Stimulated activated CD8-positive, alpha-beta memory T cell treated with anti-CD3 and anti-CD28 coated beads, Interleukin-7, amount 100 ng/mL, for 4 hours (primary cell): ENCODE measurements at places on chromosomes 2 and 18.

- DNase-seq, result no peak
Observed at GRCh38 chr2:226063704-226064440, 664.4 kb downstream of the NYAP2 start.

GRCh38 chr2:152408254-152408653 is 73.3 kb downstream of the FMNL2 start:
- DNase-seq, result no peak

- DNase-seq, result no peak
Observed at GRCh38 chr2:109128616-109129355, at the start of gene SH3RF3. TSS of gene SH3RF3 (plus strand) at chr2:109129205.

- no peak for DNase-seq
Observed at GRCh38 chr2:191318729-191319078, 73.5 kb downstream of the MYO1B start.

DNA sequence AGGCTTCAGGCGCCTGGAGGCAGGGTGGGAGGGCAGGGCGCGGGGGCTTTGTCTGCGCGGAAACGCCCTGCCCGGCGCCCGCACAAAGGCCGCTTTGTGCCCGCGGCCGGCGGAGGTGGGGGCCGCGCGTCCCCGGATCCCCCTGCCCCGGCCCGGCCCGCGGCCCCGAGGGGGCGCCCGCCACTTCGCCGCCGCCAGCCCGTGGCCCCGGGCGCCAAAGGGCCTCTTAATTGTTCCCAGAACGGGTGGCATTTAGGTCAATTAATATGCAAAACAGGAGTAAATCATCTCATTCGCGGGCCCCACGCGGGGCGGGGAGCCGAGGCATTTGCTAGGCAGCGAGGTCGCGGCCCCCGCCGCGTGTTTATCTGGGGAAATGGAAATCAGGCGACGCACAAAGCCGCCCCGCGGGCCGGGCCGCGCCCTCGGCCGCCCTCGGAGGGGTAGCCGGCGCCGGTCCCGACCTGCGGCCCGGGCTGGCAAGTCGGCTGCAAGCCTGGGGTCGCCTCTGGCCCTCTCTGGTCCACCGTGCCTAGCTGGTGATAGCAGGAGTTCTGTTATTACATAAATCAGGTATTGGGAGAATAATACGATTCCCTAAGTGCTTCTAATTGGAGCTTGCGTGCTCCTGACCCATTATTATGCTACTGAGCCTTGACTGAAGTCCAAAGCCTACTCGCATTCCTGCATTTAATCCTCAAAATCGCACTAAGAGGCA is 148.2 kb upstream of the GLI2 start:
- DNase-seq, result no peak

DNA sequence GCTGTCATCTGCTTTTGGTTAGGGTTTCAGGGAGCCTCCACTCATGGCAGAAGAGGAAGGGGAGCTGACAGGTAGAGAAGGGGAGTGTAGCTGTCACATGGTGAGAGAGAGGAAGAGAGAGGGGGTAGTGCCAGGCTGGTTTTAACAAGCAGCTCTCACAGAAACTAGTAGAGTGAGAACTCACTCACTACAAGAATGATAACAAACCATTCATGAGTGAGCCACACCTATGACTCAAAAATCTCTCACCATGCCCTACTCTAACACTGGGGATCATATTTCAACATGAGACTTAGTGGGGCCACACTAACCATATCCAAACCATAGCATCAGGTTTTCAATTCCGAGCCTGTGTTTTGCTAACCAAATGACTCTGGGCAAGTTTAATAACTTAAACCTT is 274.9 kb upstream of the VWC2L start:
- DNase-seq, result no peak

GRCh38 chr18:39454866-39455265 is 1889.3 kb upstream of the CELF4 start:
- DNase-seq, result no peak

GRCh38 chr2:19752500-19752899 is 149.3 kb downstream of the TTC32 start:
- no peak for DNase-seq

GRCh38 chr2:190031969-190032618 is 30.4 kb downstream of the MSTN start:
- DNase-seq, result no peak

DNA sequence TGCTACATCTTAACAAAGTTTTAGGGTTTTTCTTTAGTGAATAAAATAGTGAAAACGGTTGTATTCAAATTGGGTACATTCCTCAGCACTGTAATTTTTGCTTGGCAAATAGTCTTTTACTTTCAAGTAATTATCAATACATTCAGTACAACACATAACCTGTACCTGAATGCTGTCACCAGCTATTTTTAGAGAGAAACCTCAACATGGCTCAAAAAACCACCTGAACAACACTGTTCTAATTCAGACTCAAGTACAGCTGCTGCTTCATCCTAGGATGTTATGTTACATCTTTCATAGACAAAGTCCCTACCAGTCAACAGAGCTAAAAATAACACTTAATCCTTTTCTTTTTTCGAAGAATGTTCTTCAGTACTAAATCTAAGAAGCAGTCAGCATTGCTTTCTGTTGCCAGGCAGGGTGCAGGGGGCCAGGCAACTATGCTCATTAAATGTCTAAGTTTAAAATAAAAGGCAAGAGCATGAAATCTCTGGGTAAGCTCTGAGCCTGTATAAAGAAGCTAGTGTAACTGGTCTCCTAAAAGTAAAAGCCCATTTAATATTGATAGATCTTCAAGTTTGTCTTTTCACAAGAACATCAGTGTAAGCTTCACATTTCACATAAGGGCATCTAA is 20.5 kb downstream of the PDIA6 start:
- DNase-seq, result no peak

GRCh38 chr2:135164431-135164830 is 112.3 kb downstream of the RAB3GAP1 start:
- DNase-seq, result no peak

GRCh38 chr2:30883184-30883583 is 75.9 kb upstream of the CAPN13 start:
- DNase-seq, result no peak

GRCh38 chr2:120436885-120437603 is 91.1 kb downstream of the INHBB start:
- DNase-seq, result no peak

DNA sequence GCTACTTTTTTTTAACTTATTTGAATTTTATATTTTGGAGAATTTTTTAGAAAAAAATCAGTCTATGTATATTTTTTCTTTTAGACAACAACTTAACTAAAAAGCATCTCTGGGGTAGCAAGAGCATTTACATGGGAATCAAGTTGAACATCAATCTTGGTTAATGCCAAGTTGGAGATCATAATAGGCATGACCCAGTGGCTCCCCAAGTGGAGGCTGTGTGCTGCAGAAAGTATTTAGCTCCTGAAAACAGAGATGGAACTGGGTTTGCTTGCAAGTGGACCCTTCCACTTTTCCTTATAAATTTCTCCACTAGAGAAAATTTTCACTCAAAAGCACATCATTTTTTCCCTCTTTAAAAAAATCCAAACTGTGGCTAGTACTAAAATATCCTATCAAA is 23.9 kb upstream of the CAVIN2 start:
- DNase-seq, result no peak

- no peak for DNase-seq
Observed at GRCh38 chr2:222479859-222480258, 55.5 kb downstream of the SGPP2 start.

DNA sequence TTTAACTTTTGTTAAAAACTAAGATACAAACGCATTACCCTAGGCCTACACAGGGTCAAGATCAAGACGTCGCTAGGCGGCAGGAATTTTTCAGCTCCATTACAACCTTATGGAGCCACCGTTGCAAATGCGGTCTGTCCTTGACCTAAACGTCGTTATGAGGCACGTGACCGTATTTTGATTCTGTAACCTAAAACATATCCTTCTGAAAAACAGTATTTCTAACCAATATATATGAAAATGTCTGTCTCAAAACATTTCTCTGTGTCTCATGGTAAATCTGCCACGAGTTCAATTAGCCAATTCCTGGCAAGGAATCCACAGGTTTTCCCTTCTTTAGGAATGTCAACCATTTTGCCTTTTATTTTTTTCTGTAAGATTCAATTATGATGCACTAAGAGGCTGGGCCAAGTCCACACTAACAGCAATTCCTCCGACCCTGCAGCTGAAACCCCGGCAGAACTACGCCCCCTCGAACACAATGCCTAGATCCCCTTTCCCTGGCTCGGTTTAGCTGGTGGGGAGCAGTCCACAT is 1.7 kb downstream of the RTN4 start:
- DNase-seq, result no peak

DNA sequence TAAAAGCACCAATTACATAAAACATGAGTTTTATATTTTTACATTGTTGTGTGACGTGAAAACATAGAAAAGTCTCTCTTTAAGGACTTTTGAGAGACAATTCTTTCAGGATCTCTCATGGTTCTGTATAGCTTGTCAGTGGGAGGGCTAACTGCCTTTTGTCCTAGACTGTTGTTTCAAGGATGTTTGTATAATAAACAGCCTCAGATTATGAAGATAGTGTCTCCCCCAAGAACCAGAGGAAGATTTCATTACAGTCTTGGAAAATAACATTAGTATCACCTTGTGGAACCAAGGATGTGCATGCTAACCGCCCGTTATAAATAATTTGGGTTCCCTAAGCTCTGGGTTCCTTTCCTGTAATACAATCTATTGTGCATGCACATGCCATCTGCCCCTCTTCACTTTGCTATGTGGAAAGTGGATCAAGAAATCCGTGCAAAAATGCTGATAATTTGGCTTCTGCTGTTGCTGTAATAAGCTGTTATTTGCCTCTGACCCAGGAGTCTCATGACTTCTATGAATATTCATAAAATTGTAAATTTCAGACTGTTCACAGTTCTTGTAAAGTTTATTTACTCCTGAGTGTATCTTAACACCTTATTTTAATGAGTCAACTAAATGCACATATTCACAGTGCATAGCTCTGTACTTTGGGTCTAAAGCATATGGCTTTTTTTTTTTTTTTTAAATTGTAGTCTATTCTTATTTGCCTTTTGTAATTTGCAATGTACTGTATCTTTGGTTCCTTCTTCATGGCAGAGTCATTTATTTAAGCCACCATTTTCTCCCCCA is 265.5 kb downstream of the PTH2R start:
- DNase-seq, result no peak

DNA sequence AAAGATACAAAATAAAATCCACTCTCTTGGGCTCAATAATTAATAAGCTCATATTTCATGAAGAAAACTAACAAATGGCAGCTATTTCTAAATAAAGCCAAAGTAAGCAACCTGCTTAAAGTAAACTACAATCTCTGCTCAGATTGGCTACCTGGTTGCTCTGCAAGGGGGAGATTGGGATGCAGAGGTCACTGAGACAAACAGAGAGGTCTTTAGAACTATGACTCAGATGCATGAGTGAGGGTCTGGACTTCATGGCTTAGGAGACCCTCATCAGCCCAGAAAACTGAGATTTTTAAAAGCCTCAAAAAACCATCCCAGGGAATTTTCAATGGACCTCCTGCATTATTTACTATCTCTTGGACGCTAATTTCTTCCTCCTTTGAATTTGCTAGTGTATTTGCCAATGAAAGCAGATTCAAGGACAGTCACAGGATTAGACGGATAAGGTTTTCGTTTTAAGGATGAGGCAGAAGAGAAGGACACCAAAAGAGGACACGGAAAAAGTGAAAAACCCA is 17.4 kb downstream of the CYTIP start:
- no peak for DNase-seq

DNA sequence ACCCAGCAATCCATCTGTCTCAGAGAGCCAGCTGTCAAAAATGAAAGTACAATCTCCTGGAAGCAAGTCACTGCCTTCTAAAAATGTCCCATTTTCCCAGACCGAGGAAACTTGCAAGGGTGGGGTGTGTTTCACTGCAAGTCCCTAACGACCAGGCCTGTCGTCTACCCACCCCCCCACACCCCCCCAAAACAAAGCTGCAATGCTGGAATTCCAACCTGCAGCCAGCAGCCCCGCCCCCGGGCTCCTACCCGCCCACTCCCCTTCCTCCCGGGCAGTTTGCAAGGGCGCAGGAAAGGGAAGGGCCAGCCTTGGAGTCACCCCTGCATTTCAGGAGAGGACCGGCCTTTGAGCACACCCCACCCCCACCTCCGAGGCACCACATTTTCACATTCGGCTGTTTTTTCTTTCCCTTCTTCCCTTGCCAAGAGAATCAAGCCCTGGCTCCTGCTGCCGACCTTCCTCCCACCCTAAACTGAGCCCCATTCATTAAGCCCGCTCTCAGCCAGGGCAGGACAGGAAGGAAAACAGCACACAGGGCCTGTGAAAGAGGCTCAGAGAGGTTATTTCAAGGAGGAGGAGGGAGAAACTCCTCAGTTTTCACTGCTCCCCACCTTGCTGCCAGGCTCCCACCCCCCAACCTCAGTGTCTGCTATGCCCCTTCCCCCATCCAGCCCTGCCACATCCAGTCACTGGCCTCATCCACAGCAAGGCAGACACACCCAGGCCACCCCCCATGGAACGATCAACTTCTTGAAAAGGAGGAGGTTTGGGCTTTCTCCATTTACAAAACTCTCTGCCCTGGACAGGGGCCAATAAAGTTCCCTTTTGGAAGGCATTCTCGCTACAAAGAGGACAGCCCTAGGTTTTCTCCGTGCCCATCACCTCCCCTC is 11.3 kb downstream of the SMAD7 start:
- no peak for DNase-seq

DNA sequence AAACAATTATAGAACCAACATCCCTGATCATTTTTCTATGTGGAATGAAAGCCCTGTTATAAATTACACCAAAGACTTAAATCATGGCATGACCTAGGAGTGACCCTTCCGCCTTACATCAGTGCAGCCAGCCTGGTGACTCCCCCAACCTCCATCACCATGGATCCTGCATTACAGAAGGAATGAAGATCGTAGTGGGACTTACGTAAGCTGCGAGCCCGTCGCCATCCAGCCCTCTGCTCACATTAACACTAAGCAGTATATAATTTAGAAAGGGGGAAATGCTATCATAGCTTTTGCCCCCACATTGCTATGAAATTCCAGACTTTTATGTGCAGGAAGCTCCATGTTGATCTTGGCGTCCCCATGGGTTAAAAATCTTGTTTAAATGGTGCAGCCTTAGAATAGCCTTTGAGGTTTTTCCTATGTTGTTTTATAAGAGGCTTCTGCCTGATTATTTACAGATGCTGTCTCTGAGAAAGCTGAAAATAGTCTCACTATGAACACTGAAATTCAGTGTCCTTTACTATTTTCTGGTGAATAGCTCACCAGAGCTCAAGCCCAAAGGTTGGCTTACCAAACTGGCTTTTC is 76.3 kb downstream of the COLEC12 start:
- no peak for DNase-seq

- DNase-seq, result no peak
Observed at GRCh38 chr2:205806143-205806905, 124.0 kb downstream of the NRP2 start.

DNA sequence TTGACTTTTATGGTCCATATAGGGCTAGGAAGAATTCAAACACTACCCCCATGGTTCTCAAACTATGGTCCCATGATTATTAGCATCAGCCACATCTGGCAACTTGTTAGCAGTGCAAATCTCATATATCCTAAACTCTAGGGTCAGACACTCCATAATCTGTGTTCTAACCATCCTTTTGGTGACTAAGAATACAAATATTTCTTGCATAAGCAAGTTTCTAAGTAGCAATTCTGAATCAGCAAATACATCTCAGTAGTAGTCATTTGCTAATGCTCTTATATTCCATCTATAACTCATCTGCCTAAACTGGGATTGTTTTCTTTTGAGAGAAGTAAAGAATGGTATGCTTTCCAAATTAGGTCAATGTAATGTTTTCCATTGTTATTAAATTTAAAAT is 447.3 kb downstream of the TMX3 start:
- no peak for DNase-seq
